ENCODE measurements at places on chromosomes 3 and 15.

DNA sequence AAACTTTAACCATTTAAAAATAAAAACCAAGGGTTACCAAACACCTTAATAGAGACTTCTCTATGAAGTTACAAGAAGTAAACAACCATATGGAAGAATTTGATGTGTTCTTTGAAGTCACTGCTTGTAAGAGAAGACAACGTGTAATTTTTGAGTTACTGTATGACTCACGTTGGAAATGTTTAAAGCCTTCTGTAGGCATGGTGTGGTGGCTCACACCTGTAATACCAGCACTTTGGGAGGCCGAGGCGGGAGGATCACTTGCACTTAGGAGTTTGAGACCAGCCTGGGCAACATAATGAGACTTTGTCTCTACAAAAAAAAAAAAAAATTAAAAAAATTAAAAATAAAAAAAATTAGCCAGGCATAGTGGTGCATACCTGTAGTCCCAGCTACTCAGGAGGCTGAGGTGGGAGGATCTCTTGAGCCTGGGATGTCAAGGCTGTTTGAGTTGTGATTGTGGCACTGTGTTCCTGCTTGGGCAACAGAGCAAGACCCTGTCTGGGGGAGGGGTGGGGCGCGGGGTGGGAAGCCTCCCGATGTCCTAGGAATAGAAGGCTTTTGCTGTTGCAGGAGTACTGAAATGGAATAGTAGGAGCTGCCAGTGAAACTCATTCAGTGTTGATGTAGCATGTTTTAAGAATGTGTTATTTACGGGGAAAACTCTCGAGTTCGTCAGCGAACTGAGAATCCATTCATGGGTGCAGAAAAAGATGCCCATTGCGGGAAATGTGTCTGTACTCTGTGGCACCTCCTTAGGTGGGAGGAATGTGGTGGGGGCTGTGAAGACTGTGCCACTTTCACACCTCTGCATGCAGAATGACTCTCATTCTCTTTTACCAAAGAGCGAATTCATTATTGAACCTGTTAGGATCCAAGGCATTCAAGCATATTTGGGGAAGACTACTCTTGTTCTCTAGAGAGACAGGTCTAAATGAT is 134.2 kb downstream of the FNDC3B start:
- no peak for DNase-seq

GRCh38 chr3:22714749-22715148 is 488.4 kb upstream of the UBE2E2 start:
- DNase-seq, result no peak

DNA sequence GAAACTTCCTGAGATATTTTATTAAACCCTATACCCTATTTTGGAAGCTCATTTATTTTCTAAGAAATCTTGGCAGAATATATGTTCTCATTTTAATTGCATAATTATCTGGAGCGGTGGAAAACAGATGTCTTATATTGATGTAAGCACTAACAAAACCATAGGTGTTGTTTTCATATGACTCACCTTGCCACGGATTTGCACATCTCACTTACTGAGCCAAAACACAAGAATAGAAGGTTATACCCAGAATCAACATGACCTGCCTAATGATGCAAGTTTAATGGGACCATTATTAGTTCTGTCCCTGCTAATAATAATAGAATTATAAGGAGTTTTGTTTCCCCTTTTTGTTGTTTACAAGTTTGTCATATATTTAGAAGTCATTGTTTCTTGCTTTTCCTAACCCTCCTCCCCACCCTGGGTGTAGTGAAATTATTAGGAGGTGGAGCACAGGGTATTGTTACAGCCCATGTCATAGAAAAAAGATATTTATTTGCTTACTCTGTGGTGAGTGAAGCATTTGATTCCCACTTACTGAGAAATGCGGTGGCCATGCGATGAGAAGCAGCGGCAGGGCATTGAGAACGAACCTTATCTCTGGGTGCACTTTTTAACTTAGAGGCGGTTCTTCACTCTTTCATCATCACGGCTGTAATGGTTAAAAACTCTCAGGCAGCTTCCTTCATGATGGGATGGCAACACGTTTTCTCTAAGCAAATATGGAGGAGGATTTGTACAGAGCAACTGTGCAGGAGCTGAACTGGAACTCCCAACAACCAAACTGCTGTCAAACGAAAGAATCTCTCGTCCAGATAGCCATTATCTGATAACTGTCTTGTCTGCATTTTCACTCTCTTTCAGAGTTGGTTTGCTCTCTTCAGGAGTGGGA is 521 bp downstream of the IL5RA start:
- DNase-seq, result no peak

DNA sequence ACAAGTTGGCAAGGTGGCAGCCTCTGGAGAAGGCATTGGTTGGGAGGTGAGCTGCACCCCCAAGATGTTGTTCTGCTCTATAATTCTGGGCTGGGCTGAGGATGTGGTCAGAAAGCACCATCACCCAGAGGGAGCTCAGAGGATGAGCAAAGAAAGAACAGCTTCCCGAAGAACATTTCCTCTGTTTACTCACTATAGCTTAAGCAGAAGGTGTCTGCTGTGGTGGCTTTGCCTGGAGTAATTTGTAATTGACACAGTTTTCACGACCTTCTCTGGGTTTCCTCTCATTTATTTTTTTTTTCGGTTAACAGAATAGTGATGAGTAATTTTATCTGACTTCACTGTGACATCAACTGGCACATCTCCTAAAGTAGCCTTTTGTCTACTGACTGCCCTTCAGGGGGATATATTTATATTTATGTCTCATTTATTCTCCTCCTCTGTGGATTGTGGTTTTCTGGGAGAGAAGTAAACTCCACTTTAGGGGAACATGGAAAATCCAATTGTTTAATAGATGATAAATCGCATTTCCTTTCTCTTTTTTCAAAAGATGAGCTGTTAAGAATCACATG is 49.5 kb upstream of the ABHD17C start:
- no peak for DNase-seq

- DNase-seq, result no peak
Measured at GRCh38 chr3:125202197-125202596, 10.4 kb downstream of the SLC12A8 start.

GRCh38 chr15:96232335-96232734 is 98.2 kb upstream of the NR2F2 start:
- no peak for DNase-seq

DNA sequence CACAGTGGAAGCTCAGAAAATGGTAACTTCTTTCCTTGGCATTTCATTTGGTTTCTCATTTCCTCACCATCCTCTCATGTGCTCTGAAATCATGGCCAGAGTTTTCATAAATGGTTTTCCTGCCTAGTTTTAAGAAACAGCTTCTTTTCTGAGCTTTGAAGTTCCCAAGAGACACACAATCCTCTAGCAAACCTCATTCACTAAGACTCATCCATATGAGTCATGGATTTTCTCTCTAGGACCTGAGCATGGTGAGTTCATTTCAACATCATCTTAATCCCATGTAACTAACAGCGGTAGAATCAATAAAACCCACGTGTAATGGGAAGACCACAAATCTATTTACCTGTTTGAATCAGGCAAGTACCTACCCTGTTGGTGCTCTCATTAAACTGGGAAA is 274.5 kb upstream of the LRTM1 start:
- DNase-seq, result no peak

- no peak for DNase-seq
Measured at GRCh38 chr15:93231261-93231925, 142.4 kb upstream of the RGMA start.

DNA sequence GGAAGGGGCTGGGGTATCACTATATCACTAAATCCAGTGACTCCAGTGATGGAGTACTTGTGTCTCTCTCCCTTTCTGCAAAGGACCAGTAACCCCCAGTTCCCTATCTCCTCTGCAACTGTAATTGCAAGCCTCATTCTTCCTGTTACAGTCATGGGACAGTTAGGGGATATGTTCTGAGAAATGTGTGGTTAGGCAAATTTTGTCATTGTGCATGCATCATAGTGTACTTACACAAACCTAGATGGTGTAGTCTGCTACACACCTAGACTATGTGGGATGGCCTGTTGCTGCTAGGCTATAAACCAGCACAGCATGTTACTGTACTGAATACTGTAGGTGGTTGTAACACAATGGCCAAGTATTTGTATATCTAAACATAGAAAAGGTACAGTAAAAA is 2.2 kb downstream of the VPS8 start:
- no peak for DNase-seq

- DNase-seq, result no peak
Measured at GRCh38 chr3:81951636-81952035, 190.2 kb upstream of the GBE1 start.

GRCh38 chr3:123126031-123126430 is 59.2 kb downstream of the PDIA5 start:
- DNase-seq, result no peak

GRCh38 chr15:87648278-87648677 is 608.3 kb downstream of the NTRK3 start:
- DNase-seq, result no peak

GRCh38 chr3:147937341-147937740 is 528.2 kb downstream of the ZIC1 start:
- DNase-seq, result no peak

DNA sequence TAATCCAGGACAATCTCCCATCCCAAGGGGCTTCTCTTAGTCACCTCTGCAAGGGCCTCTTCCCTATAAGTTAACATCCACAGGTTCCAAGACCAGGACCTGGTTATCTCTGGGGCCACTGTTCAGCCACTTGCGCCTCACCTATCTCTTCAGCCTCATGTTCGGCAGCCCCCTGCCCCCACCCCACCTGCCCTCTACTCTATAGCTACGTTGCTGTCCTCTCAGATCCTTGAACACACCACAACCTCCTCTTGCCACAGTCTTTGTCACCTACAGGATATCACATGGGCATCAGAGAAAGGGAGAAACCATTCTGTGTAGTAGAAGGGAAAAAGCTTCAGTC is 33.9 kb downstream of the SLC41A3 start:
- no peak for DNase-seq

- no peak for DNase-seq
Measured at GRCh38 chr3:10520072-10520471, 14.7 kb upstream of the ATP2B2 start.

DNA sequence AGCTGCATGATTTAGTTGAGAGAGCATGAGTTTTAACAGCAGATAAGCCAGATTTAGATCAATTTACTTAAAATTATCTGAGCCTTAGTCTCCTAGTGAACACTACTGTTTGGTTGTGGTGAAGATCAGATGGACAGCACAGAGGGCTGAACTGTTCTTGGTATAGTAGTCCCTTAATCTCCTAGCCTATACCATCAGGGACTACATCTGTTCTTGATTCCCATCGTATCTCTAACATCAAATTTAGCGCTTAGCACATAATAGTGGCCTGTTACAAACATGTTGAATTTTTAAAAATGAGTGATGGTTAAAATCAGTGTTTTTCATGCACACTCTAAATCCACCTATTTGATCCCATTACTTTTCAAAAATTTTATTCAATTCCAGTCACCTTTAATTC is 507.7 kb downstream of the GRM7 start:
- no peak for DNase-seq

DNA sequence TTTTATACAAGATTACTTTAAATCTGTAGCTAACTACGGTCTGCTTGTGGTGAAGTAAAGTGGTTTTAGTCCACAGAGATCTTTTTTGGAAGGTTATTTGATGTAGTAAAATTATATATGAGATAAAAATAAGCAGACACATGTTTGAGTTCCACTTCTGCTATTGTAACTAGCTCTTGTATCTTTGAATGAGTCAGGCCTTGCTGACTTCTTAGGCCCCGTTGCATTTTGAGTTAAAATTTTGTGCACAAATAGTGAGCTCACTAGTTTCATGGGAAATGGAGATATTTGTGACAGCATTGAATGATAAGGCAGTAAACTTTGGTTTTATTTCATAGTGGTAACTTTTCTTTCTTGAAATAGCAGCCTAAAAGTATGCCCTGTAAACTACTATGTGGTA is 42.6 kb downstream of the ARIH1 start:
- no peak for DNase-seq

- DNase-seq, result no peak
Measured at GRCh38 chr3:176619833-176620232, 577.4 kb downstream of the TBL1XR1 start.

DNA sequence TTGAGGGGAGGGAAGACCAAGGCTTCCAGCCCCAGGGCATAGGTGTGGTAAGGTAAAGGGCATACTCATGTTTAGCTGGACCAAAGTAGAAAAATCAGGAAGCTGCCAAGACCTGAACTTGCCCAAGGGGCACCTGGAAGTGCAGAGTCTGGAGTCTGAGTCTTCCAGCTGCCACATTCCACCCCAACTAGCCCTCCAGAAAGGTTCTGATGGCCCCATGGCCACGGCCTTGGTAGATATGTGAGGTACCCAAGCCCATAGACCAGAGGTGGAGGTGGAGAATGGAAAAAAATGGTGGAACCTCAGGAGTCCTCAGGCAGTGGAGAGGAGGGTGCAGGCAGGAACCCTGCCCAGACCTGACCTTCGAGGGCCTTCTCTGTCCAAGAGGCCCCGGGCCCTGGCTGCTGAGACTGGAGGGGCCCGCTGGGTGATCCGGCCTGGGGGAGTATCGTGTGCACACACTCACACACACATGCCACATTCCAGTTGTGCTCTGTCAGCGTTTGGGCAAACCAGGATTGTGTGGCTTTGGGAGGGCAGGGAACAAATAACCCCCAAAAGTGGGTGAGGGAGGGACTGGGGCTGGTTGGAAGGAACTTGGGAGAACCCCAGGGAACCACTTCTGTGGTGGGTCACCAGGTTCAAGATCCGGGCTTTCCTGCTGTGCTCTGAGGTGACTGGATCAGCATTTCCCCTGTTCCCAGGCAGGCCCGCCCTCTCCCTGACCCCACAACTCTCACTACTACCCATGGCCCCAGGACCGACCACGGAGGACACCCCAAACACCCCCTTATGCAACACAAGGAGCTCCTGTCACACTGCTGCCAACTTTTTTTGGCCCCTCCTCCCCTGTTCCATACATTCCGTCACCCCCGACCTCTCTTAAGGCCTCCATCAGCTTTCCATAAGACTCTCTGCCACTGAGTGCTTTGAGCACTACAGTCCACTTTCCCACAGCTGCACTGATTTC is 11.6 kb downstream of the MYL3 start:
- DNase-seq, result no peak

DNA sequence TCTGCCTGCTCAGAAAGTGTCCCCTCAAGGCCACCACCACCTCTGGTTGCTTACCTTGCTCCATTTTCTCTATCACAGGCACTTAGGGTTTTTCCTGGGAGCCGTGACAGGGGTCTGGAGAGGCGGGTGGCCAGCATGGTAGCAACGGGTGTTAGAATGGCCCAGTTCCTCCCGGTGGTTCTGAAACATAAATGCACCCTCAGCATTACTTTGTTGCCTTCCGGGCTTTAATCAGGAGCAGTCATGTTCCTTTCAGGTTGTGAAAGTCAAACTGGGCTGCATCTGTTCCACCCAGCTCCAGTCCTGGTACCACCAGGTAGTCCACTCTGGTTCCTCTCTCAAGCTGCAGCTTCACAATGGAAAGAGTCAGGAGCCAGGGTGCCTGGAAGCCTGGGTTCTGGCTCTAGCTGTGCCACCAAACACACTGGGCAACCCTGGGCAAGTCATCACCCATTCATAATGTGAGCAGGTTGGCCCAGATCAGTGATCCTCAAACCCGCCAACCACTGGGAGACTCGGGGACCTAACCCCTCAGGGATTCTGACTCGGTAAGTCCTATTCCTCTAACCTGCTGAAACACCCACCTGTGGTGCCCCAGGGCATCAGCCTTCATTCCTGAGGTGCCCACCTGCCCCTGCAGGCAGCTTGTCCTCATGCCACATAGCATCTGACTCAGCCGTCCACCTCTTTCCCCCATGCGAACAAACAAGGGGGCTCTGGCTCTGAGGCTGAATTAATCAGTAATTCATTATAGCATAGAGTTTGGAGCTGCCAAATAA is 9.3 kb downstream of the BDH1 start:
- no peak for DNase-seq
